ENCODE measurements at places on chromosomes 12 and 14.

GRCh38 chr14:71021347-71022011 is 114.2 kb downstream of the PCNX1 start:
- no peak for DNase-seq

DNA sequence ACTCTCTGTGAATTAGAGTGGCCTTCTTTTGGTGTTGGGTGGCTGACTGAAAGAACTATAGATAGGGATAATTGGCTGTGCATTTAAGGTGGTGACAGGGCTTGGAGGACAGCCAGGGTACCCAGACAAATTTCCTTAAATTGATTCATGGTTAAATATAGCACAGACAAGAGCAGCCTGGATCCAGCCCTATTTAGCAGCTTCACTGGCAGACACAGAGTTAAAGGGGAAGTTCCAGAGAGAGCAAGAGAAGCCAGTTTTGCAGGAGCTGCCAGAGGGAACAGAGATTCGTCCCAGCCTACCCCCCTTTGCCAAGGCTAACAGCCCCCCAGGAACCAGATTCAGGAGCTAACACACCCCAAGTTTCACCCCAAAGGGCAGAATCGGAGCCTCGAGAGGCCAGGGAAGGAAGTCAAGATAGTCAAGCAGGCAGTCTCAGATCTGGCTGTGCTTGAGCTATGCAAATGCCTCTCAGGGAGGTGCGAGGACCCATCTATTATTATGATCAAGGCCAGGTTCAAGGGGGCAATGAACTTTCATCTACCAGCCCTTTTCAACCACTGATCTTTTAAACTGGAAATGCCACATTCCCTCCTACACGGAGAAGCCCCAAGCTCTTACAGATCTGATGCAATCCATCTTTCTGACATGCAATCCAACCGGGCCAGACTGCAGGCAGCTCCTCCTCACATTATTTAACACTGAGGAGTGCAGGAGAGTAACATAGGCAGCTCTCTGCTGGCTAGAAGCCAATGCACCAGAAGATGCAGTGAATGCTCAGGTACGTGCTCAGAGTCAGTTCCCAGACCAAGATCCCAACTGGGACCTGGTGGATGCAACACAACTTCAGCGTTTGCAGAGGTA is 58.2 kb downstream of the DHRS2 start:
- no peak for DNase-seq

GRCh38 chr12:4960030-4960429 is 50.3 kb downstream of the KCNA1 start:
- DNase-seq: no peak

- no peak for DNase-seq
Measured at GRCh38 chr14:104084251-104085002, 1.1 kb upstream of the ASPG start.

DNA sequence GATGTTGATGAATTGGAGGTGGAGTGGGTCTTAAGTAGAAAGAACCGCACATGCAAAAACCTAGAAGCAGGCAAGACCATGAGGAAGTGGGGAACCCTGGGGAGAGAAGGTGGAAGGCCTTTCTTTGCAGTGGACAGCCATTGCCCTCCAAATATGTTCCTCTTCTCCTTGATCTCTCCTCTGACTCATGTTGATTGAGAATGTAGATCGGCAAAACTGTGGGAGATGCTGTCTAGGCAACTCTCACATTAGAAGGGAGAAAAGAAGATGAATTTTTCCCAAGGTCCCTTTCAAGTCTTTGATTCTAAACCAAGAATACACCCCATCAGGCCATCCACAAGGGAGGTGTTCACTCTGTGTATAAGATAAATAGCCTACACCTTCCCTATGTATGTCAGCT is 257.5 kb downstream of the MSRB3 start:
- no peak for DNase-seq

- DNase-seq: no peak
Measured at GRCh38 chr12:132205271-132206045, 61.2 kb downstream of the NOC4L start.

DNA sequence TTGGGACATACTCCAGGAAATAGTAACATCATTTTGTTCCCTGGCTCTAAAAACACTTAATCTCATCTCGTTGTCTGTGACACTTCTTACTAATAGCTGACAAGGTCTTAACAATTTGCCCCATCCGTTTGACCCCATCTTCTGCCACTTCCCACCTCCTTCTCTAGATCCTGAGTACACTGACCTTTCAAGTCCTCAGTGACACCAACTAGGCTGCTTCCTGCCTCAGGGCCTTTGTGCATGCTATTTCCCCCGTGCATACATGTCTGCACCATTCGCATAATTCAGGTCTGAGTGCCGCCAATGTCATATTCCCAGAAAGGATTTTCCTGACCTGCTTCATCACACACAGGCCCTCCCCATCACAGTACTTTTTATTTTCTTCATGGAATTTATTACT is 70.6 kb upstream of the CCND2 start:
- DNase-seq: no peak

All from T-helper 17 cell (primary cell).